ENCODE measurements at places on chromosomes 11 and 22.

DNA sequence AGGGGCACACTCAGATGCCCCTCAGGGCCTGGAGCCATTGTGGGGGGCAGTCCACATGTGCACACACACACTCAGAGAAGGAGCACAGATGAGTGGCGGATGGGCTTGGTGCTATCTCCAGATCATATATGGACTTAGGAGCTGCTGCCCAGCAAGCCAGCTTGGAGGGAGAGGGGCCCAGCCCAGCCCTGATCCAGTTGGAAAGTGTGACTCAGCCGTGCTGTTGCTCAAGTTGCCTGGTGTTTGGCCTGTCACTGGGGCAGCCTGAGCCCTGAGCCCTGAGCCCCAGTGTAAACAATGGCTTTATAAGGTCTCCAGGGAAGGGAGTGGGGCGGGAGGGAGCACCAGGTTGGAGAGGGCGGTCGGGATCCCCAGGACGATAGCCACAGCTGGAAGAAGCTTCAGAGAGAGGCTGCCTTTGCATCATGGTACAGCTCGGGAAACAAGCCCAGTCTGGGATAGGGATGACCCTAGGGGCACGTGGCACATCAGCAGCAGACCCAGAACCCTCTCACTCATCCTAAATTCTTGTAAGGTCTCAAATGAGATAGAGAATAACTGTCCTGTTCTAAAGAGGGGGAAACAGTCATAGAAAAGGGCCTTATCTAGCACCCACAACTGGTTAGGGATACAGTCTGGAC lies 4.8 kb downstream of the SELENOM start:
- DNase-seq = no peak

GRCh38 chr11:7050191-7050590 lies 29.9 kb downstream of the NLRP14 start:
- no peak for DNase-seq

GRCh38 chr11:110086892-110087309 lies 6.3 kb upstream of the ZC3H12C start:
- no peak for DNase-seq

GRCh38 chr22:44096736-44097135 lies 72.6 kb downstream of the PARVB start:
- DNase-seq = no peak

- no peak for DNase-seq
These were observed 14.2 kb downstream of the SAAL1 start for GRCh38 chr11:18091731-18092130.

DNA sequence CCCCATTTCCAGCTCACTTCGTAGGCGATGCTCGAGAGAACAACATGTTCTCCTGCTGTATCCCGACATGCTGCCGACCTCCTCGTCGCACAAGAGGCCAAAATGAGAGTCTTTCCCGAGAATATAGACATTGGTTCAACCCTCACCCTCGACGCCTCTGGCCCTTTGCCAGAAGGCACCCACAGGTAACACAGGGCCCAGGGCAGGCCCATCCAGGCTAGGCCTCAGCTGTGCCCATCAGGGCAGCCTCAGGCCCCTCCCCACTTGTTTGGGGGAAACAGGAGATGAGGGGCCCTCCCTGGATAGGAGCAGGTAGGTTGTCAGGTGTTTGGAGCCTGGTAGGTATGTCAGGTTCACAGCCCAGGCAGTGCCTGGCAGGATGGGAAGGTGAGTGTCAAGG lies 2.7 kb upstream of the RGL4 start:
- no peak for DNase-seq

- no peak for DNase-seq
These were observed 165.5 kb upstream of the C11orf58 start for GRCh38 chr11:16572945-16573344.

GRCh38 chr22:31093086-31093850 lies 12.2 kb downstream of the SMTN start:
- DNase-seq = no peak

DNA sequence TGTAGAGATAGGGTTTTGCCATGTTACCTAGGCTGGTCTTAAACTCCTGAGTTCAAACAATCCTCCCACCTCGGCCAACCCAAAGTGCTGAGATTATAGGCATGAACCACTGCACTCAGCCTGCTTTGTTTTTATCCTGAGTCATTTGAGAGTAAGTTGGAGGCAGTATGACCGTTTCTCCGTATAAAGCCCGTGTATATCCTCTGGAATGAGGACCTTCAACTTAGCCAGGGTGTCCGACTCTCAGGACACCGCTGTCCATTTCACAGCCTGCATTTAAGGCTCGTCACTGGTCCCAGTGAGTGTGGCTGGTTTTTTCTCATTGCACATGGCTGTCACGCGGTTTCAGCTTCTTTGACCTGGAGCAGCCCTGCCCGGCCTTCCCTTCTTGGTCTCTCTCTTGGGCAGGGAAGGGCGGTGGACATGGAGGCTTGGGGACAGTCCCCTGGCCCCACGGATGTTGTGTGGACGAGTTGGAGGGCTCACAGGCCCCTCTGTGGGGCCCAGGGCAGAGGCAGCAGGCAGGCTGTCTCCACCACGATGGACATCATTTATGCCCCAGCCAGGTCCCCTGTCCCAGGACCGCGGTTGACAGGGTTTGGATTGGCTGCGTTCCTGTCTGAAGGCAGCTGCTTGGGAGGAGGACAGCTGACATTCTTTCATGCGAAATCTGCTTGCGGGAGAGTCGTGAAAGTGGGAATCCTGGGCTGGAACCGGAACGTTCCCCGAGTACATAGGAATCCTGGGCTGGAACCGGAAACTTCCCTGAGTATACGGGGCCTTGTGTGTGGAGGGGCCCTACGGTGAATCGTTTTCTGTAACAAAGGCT lies 93.3 kb downstream of the KCNQ1 start:
- DNase-seq = no peak

DNA sequence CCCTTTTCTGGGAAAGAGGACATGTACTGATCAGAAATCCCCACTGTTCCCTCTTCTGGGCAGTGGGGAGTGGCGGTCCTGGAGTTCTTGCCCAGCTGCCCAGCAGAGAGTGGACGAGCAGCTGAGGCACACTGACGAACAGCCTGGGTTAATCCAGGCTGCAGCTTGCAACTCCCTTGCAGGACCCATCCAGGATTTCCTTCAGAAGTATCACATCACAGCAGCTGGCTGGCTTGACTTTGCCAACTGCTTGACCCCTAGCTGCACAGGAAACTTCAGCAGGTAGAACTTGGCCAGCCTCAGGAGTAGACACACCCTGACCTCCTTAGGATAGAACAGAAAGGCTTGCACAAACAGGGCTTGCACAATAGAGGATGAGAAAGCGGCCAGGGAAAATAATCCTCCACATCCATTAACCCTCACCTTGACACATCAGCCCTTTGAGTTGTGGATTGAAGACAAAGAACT lies 27.9 kb upstream of the FZD4 start:
- no peak for DNase-seq
